WERI-Rb-1 (cell line): ENCODE measurements at places on chromosomes 12 and 14.
A peak's percentile ranks its signal among the peaks of the same experiment; 100 is the strongest.

DNA sequence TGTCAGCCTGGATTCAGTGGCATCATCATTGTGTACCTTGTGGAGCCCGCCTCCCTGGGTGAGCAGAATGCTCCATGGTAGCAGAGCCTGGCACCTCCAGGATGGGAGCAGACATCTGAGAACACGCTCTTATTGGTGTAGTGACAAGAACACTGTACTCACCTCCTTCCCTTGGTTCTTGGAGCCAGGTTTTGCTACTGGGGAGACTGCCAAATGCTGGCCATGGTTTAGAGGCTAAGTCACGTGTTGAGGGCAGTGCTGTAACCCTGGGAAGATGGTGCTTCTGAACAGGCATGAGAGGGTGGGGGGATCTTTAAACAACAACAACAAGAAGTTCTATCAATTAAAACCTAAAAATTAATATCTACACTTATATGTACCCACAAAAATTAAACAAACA lies 47.6 kb upstream of the ASPG start:
- DNase-seq = no peak

- DNase-seq = no peak
Observed at GRCh38 chr14:99420711-99421110, 59.9 kb downstream of the SETD3 start.

DNA sequence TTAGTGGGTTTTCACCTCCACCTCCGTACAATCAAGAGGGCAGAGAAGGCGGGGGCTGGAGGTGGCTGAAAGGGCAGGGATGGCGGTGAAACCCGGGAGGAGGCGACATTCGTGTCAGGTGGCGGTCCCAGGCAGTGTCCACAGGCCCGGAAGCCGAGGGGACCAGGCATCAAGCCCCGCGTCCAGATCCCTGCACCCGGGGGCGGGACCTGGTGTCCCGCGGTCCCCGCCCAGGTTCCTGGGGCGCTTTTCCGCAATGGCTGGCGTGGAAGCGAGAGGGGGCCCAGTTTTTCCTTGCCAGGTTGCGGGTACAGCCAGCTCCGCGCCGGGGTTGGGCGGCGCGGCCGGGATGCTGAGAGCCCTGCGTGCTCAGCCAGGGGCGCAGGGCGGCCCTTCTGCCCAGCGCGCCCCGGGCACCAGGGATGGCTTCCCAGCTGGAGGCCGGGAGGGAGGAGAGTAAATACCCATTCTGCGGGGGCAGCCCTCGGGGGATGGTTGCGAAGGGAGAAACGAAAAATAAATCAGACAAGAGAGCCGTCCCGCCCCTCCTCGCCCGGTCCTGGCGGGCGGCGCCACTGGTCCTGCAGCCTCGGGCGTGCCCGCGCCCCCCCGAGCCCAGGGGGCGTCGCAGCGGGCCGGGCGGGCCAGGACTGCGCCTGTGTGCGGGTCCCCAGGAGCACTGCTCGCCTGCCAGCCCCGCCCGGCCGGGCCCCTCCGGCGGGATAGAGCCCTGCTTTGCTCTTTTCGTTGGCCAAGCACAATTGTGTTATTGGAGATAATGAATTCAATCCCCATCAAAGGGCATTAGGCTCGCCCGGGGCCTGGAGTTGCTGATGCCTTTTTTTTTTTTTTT lies 11.5 kb downstream of the FOXA1 start:
- no peak for DNase-seq

DNA sequence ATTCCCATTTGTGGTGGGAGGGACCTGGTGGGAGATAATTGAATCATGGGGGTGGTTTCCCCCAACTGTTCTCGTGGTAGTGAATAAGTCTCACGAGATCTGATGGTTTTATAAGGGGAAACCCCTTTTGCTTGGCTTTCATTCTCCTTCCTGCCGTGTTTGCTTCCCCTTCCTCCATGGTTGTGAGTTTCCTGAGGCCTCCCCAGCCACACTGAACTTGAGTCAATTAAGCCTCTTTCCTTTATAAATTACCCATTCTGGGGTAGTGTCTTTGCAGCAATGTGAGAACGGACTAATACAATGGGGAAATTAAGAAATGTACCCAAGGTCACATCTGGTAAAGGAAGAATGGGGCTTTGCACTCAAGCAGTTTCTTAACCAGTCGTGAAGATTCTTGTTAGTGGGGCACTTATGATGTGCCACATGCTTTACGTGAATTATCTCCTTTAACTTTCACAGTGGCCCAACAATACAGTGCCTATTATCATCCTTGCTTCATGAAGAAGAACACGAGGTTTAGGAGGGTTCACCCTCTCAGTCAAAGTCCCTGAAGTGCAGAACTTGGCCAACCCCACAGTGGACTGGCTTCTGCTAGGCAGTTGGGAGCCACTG lies 234.3 kb downstream of the EFCAB11 start:
- DNase-seq = no peak

- no peak for DNase-seq
Observed at GRCh38 chr12:89263900-89264299, 88.4 kb downstream of the DUSP6 start.

GRCh38 chr14:91299121-91300115 lies 54.9 kb upstream of the GPR68 start:
- no peak for DNase-seq

- DNase-seq = no peak
Observed at GRCh38 chr14:106662936-106663550, 1136.7 kb downstream of the TMEM121 start.

DNA sequence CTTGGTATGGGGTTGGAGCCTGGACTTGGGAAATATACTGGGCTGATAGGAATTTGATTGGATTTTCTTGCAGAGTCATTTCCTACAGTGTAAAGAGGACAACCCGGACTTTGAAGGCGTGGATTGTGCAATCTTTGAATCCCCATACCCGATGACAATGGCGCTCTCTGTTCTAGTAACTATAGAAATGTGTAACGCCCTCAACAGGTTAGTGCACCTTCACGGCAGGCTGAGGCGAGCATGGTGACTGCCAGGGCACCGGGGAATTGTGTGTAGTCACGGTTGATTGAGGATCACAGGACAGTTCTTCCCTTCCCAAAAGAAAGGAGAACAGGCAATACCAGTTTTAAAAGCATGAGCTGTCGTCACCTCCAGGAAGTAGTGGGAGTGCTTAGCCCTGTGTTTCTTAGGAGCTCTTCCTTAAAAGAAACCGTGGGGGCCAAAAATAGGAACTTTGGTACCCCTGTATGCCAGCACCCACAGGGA lies 58.3 kb downstream of the ANAPC7 start:
- DNase-seq = no peak

DNA sequence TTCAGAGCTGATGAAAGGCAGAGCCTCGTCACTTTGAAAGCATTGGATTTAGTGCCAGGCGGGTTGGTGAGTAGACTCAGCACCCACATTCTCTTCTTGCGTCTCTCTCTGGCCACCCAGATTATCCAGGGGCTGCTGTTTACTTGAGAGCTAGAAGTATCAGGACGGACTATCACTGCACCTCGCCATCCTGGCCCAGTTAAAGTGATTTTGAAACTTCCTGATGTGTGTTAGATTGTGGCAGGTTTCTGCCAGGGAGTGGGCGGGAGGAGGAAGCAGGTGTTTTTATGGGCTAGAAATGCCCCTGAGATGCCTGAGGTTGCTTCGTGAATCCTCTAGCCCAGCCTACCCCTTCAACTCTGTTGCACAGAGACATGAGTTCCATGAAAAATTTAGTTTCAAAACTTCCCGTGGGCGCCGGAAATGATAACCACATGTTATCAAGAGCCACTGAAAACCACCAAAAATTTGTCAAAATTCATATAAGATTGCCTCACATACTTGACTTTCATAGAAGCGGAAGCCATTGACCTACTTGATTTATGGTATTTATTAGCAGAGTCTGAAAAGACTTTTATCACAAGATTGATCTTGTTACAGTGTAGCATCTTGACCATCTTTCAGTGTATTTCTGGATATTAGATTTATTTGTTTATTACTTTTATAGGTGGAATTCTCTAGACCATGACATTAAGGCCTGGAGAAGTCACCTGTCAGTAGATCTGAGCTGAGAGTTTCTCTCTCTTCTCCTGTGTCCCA lies 466.0 kb downstream of the RAD51B start:
- DNase-seq = no peak

- DNase-seq = peak; percentile 40
Observed at GRCh38 chr12:8860165-8860961, 37.9 kb downstream of the A2ML1 start.

DNA sequence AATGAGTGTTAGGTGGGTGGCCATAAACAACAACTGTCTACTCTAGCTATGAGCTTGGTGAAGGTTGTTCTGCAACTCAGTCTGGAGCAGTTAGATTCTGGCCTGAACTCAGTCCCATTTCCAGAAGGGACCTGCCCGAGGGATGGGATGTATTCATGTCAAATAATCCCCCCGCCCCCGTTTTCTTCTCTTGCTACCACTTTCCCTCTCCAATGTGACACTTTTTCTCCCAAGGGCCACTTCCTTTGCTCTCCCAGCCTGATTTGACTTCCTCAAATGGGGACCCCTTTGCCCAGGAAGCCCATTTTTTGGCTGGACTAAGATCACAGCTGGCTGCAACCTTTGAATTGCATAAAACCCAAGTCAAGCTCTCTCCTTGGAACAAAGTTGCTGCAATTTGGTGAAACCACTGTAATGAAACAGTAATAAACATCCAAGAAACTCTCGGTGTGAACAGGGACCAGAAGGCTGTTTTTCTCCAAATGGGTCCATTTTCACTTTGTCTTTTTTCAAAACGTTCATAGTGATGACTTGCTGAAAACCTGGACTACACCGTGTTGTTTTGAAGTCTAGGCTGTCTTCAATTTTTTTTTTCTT lies 137.2 kb upstream of the GSC start:
- DNase-seq = no peak

DNA sequence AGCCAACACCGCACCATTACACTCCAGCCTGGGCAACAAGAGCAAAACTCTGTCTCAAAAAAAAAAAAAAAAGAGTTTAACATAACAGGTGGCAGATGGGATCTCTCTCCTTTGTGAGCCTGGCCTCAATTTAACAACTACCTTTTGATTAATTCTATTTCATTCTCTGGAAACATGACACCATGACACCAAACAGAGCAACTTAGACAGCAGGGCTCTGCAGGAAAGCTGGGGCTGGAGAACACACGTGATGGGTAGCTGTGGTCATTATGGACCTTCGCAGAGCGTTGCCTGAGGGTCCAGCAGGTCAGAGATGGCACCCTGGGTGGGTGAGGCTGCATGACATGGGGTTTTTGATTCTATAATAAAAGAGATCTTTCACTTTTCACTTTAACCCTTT lies 1.7 kb upstream of the DGLUCY start:
- no peak for DNase-seq

DNA sequence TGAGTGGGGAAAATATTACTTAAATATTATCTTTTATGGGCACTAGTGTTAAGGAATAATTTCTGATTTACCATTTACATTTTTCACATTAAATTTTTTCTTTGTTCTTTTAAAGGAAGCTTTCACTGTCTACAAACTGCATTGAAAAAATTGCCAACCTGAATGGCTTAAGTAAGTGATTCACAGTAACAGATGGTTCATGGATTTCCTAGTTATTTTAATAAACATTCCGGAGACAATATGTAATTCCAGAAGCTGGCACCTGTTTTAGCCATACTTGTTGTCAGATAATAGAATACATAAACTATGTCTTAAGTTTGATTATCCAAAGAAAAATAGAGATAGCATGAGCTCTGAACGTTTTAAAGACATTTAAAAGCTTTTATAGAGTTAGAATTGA lies 17.1 kb downstream of the DNAL1 start:
- DNase-seq = no peak

- DNase-seq = no peak
Observed at GRCh38 chr12:11839091-11839641, 189.7 kb downstream of the ETV6 start.

- DNase-seq = no peak
Observed at GRCh38 chr12:83040991-83041390, 354.3 kb downstream of the TMTC2 start.

DNA sequence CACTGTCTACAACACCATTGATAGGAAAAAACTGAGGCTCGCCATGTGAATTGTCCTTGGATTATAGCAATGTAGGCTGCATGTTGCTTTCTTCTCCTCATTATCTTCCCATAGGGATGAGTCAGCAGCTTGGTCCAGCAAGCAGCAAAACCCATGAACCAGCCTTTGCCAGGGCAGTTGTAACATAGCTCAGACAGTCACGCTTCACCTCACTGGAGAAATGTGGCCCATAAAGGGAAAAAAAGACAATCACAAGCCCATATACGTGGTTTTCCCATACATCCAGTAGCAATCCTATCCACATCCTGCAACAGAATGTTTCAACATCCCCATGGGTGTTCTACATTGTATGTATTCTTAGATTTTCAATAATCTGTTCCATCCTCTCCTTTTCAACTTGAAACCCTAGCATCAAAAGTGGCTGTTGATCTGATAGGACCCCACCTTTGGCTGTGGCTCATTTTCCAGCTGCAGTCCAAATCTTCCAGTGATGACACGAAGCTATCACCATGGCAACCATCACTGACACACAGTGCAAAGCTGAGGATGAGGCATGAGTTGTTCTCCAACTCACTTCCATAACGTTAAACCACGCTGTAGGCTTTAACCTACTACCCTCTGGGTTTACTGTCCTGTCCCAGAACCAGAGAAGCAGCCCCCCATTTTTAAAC lies 34.0 kb downstream of the GRIN2B start:
- DNase-seq = no peak

GRCh38 chr14:96735526-96735925 lies 61.7 kb upstream of the VRK1 start:
- no peak for DNase-seq

DNA sequence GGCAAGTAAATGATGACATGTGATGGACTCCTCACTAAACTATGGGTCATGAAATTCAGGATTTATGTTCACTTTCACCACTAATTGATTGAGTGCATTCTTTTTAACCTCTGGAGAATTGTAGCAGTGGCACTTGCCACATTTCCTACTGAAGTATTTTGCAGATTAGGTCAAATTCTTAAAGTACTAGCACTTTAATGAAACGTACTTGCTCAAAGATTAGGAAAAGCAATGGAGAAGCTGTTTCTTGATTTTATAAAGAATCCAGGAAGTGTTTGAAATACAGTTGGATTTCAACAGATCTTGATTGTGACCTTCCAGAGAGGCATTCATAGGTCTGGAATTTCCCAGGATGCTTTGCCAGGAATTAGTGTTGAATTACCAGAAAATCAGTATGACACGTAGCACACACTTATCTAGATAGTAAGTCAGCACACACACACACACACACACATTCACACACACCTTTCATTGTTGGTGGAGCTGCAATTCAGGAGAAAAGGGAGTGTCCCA lies 162.6 kb downstream of the MYRFL start:
- no peak for DNase-seq

GRCh38 chr12:58648176-58648575 lies 272.1 kb downstream of the LRIG3 start:
- no peak for DNase-seq

GRCh38 chr14:60241091-60241490 lies 7.9 kb upstream of the PPM1A start:
- DNase-seq = no peak

GRCh38 chr12:90839346-90839745 lies 115.6 kb downstream of the CCER1 start:
- DNase-seq = no peak

- DNase-seq = peak; percentile 39
Observed at GRCh38 chr14:100246809-100247428, 8.0 kb downstream of the YY1 start.

GRCh38 chr12:18462442-18462841 lies 201.1 kb downstream of the PIK3C2G start:
- no peak for DNase-seq

- peak; percentile 59 for DNase-seq
Observed at GRCh38 chr12:131112021-131112420, 158.3 kb downstream of the ADGRD1 start.
